ENCODE measurements at places on chromosomes 1 and 21.

DNA sequence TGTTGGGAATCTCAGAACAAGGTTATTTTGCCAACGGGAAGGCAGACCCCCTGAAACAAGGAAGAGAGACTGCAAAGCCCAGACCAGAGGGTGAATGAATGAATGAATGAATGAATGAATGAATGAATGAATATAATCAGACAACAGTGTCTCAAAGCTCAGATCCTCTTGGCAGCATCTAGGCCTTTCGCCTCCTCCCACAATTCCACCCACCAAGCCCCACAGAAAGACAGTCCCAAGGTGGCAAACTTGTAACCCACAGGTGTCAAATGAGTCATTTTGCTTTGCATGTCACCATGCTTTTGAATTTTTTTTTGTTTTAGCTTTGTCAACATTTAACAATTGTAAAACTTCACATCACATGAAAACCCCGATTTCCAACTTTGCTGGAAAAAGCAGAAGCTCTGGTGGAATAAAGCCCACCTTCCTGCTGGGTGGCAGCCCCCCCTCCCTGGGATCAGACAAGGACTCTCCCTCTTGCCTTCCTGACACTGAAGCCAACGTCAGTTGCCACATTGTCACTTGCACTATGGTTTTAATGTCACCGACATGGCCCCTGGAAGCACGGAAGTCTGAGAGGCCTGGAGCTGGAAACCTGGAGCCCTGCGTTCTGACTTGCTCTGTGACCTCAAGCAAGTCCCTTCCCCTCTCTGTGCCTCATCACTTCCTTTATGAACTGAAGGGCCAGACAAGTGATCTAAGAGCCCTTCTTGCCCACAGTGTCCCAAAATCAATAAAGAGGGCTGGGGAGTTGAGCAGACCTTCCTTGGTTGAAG lies 134.6 kb upstream of the RUNX3 start:
- DNase-seq: no peak

DNA sequence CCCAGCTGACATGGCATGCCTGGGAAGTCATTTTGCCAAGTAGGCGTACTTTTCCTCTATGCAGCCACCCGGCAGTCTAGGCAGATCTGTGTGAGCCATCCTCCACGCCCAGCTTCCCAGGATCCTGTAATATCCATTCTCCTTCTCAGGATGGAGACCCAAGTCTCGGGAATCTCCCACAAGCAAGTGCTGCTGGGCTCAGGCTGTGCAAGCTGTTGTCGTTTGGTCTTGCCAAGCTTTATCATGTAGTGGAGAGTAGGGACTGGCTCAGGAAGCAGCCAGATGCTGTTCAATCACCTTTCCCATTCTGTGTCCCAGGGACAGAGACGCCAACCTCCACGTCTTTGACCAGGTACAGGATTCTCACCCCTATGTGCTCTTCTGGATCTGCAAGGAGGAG lies 191.1 kb upstream of the TMEM51 start:
- no peak for DNase-seq

DNA sequence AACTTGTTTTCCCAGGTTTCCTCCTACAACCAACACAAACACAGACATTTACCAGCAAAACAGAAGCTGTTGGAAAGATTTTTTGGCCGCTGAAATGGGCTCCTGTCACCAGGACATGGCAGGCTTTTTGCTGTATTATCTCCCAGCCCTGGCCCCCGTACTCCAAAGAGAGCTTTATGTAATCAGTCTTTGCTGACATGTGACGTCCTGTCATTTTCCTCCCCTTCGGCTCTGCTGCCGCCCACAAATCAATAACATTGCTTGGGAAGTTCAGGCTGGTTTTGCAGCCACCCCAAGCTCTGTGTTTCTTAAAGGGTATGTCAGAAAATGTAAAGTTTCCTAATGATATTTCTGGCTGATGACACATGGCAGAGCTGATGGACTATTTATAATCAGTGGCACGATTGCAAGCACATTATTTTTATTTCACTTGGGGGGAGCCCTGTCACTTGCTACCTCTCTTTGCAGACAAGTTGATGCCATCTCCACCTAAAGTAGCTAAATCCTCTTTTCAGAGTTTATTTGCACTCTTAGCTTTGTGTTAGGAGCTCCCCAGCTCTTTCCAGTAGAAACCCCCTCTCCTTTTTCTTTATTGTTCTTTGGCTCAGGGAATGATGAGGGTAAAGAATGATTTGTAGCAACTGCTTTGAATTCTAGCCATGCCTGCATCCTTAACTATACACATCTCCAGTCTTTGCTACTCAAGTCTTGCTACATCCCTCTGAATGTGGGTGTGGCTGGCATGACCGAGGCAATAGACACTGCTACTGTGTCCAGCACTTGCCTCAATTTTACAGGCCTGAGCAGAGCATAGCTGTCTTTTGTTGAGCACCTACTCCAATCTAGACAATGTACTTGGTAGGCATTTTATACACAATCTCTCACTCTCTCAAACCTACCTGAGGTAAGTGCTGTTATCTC lies 67.3 kb downstream of the ELAVL4 start:
- DNase-seq: no peak

DNA sequence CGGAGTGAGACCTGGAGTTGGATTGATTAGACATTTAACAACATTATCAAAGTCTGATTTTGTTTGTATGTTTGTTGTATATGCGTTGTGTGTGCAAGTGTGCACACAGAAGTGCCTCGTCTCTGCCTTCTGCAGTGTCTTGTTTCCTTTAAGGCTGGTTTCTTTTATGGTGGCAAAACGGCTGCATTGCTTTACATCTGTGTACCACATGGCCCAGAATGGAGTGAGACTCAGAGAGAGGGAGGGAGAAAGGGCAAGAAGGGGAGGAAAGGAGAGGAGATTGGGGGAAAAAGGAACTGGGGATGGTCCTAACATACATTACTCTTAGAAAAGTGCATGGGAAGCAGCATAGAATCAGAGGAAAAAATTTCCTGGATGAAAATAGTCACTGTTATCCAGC lies 99.7 kb upstream of the WLS start:
- DNase-seq: no peak

Data from fibroblast of the aortic adventitia (primary cell).